Stimulated activated CD8-positive, alpha-beta memory T cell treated with anti-CD3 and anti-CD28 coated beads, Interleukin-7, amount 100 ng/mL, for 4 hours (primary cell): ENCODE measurements at places on chromosomes 5 and 9.
A peak's percentile ranks its signal among the peaks of the same experiment; 100 is the strongest.

GRCh38 chr5:143440448-143441115 is 37.1 kb upstream of the NR3C1 start:
- no peak for DNase-seq

DNA sequence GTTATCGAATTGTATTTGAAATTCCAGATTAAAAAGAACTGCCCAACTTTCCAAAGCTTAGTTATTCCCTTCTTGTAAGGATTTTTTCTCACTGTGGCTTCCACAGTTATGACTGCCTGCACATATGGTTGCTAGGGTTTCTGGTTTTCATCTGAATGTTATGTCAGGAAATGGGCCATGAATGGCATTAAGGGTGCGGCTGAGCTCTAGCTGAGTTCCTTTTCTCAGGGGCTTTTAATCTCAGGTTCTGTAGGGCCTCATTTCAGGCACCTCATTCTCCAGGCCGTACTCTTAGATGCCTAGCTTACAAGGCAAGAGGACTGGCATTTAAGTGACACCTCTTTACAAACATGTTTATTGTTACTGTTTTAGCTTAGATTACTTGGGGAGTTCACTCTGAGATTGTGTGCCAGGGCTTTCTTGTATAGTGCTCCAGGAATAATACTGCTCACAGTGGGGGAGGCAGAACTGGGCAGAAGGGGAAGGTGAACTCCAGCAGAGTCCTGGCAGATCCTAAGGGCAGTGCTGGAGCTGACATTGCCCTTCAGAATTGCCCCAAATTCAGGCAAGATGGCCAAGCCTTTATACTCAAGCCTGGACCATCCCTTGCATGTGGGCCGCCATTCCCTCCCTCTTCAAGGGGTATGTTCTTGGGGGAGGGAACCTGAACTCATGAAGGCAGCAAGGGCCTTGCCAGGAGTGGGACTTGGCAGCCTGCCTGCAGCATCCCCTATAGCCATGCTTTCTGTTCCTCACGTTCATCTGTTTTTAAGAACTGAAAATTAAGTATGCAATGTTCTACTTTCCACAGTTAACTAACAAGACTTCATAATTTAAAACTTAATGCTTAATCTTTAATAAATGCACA is 111.5 kb downstream of the KDM4C start:
- DNase-seq, result no peak

DNA sequence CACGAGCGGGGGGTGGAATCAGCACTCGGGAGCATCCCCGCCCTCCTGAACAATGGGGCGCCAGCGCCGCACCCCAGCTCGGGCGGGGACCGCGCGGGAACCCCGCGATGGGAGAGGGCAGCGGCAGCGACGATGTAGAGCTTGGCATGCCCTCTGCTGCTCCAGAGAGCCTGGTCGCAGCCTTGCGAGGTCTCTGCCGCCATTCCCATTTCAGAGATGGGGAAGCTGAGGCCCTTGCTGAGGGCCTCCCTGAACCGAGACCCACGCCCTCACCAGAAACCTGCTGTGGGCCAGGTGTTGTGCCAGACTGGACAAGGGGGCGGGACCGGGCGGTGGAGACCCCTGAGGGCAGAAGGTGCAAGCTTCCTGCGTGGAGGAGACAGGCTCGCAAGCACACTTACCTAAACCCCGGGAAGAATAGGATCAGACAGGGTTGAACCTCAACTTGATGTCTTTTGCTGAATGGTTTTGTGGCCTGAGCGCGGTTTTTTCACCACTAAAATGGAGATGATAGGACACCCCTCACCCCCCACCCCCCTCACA is 647 bp upstream of the MEGF9 start:
- no peak for DNase-seq

GRCh38 chr5:79612667-79613198 is 492 bp downstream of the TENT2 start:
- no peak for DNase-seq

DNA sequence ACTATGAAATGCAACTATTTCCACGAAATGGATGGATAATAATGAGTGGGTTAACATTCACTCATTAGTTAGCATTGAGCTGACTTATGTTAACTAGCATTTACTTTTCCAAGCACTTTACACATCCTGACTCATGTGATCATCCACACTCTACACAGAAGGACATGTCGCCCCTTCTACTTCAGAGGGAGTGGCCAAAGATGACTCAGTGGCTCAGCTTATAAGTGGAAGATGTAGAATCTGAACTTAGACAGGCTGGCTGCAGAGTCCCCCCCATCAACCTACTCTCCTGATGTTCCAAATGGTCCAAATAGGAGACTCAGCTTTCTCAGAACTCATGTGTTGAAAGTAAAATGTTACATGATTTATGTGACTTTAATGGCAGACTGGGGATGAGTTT is 146.0 kb downstream of the ADCY2 start:
- DNase-seq, result no peak

- no peak for DNase-seq
Measured at GRCh38 chr5:126965061-126965475, 65.3 kb downstream of the MARCHF3 start.

DNA sequence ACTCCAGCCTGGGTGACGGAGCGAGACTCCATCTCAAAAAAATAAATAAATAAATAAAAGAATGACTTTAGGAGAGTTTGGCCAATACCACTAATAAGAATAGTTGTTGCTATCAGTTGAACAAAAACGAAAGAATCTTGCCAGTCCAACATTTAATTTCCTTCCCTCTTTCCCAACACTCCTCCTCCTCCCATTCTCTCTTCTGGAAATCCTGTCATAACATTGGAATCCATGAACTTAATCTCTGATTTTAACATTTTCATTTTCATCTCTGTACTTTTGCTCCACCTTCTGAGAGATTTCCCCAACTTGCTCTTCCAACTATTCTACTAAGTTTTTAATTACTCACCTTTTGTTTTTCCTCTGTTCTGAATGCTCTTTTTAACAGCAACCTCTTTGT is 42.8 kb upstream of the CDK20 start:
- DNase-seq, result no peak

- no peak for DNase-seq
Measured at GRCh38 chr5:123421773-123422172, 1.4 kb downstream of the CEP120 start.

- DNase-seq, result peak; percentile 2
Measured at GRCh38 chr5:115209279-115209678, 39.6 kb upstream of the TRIM36 start.

DNA sequence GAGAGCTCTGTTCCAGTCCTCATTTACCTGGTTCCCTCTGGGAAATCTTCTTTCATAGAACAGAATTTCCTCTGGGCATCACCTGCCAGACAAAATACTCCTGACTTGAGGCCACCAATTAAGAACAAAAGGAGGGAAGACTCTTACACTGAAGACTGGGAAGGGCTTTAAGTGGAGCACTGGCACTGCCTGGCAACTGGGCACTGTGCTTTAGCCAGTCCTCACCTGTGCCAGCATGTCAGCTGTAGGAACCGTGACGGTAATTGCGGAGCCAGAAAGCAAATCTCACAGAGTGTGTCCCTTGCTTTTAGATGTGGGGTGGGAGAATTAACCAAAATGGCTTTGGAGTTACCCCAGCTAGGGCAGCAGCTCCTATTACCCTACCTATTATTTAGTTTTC is 40.6 kb downstream of the FAM219A start:
- DNase-seq, result no peak

- DNase-seq, result no peak
Measured at GRCh38 chr5:132313366-132313765, 19.2 kb downstream of the SLC22A4 start.

- DNase-seq, result no peak
Measured at GRCh38 chr5:67253911-67254310, 57.3 kb upstream of the CD180 start.

- no peak for DNase-seq
Measured at GRCh38 chr5:150675069-150675468, 14.0 kb downstream of the MYOZ3 start.

DNA sequence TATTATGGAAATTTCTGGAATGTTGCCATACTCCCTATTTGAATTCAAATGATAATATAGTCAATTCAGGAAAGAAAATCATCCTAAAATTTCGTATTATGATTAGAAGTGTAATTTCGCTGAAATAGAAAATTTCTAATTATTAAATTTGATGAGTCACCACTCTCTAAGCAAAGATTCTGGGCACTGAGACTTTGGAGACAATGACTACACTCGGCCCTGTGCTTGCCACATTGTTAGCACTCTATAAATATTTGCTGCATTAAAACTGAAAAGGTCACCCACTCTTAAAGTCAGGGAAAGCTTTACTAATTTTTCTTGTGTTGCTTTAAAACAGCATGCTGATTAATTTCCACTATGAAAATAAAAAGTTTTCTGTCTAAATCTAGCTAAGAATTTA is 240.3 kb downstream of the TLE4 start:
- no peak for DNase-seq

- no peak for DNase-seq
Measured at GRCh38 chr9:121943463-121943862, 149.6 kb downstream of the TTLL11 start.

DNA sequence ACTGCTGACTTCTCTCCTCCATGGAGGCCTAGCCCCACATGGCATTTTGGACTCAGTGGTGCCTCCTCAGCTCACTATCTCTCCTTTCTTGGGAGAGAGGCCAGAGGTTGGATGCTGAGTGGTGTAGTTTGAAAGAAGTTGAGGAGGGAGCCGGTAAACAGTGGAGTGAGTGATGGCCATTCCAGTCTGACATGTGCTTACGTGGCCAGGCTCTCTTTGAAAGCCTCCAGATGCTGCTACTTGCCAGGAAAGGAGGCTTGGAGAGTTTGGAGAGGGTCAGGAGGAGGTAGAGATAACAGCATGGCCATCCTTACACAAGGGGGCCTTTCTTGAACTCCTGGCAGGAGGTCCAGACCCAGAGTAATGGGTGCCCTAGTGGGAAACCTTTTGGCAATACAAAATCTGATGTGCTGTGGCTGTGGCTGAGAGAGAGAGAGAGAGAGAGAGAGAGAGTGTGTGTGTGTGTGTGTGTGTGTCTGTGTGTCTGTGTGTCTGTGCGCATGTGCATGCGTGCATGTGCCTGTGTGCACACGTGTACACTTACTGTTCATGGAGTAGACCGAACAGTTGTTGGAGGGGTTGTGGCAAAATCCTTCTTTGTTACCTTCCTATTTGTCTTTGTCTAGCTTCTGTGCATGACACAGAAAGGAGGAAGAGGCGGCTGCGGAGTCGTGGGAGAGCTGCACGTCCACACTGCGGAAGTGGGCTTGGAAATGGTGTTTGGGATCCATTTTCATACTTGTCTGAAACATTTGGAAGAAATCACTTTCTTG is 37.8 kb downstream of the RALGPS1 start:
- DNase-seq, result no peak

GRCh38 chr5:13997514-13997913 is 53.0 kb upstream of the DNAH5 start:
- DNase-seq, result no peak

- no peak for DNase-seq
Measured at GRCh38 chr5:58544195-58544594, 38.7 kb upstream of the RAB3C start.

DNA sequence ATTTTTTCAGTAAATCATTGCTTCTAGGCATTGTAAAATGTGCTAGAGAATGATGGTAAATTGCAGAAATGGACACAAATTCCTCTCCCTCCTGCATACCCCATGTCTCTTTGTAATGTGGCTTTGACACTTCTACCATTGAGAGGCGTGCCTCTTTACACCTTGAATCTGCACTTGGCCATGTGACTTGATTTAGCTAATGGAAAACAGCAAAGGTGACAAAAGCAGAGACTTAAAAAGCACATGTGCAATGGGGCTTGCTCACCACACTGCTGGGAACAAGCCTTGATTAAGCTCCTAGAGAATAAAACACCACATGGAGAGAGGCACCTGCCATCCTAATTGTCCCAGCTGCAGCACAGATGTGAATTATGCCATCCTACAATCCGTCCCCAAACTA is 69.9 kb upstream of the NAA35 start:
- DNase-seq, result no peak

DNA sequence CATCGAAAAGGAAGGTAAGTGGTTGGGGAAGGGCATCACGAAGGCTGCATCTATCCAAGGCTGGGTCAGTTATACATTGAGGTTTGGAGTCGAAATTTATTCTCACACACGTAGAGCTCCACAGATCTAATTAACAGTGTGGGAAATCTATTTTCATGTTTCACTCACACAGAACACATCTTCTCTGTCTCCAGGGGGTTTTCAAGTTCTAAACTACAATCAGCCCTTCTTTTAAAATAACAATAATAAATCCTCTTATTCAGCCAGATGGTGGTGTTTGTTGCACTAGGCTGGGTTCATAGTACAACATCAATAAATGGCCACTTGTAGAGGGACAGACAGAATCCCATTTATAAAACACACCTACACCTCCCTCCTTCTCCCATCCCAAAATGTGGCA is 174.5 kb upstream of the KLF9 start:
- no peak for DNase-seq

- no peak for DNase-seq
Measured at GRCh38 chr9:1759009-1759408, 256.1 kb upstream of the SMARCA2 start.

GRCh38 chr9:72674961-72675360 is 153.6 kb downstream of the TMC1 start:
- no peak for DNase-seq

GRCh38 chr5:78601559-78602314 is 46.8 kb downstream of the LHFPL2 start:
- no peak for DNase-seq

GRCh38 chr5:171625646-171626045 is 160.0 kb upstream of the SMIM23 start:
- no peak for DNase-seq

DNA sequence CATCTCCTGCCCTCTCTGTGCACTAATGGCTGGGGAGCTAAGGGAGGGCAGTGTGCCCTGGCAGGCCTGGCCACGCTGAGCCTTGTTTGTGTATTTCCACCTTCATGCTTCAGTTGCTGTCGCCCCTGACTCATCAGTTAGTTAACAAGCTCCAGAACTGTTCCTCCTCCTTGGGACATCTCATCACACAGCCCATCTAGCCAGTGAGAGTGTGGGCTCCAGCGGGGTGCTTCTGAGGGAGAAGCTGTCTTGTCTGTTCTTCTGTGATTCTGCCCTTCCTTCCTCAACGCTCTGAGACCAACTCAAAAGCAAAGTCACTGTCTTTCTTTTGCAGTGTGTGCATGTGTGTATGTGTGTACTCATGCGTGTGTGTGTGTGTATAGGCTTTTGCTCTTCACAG is 58.3 kb upstream of the CPEB4 start:
- DNase-seq, result no peak

- no peak for DNase-seq
Measured at GRCh38 chr5:73894860-73895259, 268.9 kb downstream of the ARHGEF28 start.

DNA sequence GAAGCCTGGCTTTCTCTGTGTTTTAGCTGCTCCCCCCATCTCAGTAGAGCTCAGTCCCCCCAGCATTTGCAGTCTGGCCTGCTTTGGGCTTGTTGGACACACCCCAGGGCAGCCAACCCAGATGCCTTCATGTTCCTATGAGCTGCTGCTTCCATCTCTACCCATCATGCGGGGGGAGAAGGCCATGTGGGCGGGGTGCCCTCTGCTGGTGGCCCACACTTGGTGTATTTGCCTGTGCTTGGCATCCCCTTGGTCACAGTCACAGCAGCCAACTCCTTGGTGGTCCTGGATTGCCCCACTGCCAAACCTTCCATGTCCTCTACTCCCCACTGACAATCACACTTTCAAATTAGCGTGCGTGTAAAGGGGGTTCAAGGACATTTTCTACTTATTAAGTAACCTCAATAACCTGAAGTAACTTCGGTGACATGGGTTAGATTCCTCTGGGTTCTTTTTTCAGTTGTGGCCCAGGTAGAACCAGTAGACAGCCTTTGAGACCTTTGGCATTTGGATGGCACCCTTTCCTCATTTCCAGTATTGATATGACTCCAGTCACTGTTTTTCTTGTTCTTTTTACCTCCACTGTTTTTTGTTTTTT is 42.8 kb downstream of the SNX30 start:
- DNase-seq, result peak; percentile 71

GRCh38 chr5:123455095-123455494 is 31.9 kb upstream of the CEP120 start:
- DNase-seq, result no peak
